GM06990 (cell line): ENCODE measurements at places on chromosomes 4 and X.

- DNase-seq, result no peak
These were observed 23.7 kb upstream of the CLDN34 start for GRCh38 chrX:9943420-9943819.

DNA sequence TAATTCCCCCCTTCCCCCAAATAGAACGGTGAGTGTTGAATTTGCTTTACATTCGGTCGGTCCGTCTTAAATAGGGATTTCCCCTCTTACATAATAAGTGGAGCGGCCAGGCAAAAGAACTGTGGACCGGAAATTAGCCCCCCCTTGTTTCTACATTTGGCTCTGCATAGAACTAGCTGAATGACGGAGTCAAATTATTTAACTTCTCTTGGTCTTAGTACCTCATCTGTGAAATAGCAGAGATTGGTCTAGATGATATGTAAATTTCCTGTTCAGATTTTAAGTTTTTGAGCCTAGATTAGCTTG is 1.3 kb downstream of the SPATA18 start:
- DNase-seq, result peak; percentile 36

GRCh38 chr4:37687681-37688080 is 1.5 kb upstream of the RELL1 start:
- DNase-seq, result no peak

DNA sequence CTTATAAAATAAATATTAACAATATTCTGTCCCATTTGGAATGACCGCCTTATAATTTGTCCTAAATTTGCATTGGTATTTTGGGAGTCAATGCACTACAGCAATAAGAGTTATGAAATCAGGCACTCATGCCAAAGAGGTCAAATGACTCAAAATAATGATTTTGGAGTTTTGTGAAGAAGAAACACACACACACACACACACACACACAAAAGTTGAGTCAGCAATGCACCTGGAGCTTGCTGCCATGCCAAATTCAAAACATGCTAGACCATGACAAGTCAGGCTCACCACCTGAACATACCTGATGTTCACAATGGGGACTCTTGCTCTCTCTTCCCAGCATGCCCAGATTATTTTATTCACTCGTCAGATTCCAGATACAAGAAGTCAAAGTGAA is 56.7 kb downstream of the PROM1 start:
- DNase-seq, result no peak

- no peak for DNase-seq
These were observed 55.2 kb downstream of the RTL3 start for GRCh38 chrX:78603908-78604307.

DNA sequence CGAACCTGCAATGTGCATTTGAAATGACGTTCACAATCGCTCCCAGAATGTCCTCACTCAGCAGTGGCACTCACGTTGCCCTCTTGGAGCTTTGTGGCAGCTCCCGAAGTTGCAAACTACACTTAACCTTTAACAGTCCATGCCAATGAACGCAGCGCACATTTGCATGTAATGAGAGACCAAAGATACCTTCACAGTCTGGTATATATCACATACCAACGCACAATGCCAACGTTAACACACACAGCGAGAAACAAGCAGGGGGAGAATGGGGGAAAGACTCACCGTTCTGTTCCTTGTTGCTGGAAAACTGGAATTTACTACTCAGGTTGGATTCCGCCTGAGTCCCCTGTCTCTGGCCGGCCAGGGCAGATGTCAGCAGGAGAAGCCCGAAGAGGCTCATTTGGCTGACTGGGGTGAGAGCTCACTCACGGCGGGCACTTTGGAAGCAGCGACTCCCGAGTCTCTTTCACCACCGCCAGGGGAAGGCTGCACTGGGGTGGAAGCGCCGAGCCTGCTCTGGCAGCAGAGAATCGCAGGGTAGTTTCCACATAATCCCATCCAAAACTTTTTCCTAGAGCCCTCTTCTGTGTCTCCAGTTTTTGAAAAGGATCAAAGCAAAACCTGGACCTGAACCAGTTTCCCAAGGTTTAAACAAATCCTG is 966 bp downstream of the PDGFC start:
- DNase-seq, result no peak

DNA sequence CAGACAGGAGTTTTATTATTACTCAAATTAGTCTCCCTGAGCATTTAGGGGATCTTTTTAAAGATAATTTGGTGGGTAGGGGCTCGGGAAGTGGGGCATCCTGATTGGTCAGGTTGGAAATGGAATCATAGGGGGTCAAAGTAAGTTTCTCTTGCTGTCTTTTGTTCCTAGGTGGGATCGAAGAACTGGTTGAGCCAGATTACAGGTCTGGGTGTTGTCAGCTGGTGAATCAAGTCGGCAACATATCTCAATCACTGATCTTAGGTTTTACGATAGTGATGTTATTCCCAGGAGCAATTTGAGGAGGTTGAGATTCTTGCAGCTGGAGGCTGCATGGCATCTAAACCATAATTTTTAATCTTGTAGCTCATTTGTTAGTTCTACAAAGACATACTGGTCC is 629.5 kb upstream of the AMOT start:
- no peak for DNase-seq

DNA sequence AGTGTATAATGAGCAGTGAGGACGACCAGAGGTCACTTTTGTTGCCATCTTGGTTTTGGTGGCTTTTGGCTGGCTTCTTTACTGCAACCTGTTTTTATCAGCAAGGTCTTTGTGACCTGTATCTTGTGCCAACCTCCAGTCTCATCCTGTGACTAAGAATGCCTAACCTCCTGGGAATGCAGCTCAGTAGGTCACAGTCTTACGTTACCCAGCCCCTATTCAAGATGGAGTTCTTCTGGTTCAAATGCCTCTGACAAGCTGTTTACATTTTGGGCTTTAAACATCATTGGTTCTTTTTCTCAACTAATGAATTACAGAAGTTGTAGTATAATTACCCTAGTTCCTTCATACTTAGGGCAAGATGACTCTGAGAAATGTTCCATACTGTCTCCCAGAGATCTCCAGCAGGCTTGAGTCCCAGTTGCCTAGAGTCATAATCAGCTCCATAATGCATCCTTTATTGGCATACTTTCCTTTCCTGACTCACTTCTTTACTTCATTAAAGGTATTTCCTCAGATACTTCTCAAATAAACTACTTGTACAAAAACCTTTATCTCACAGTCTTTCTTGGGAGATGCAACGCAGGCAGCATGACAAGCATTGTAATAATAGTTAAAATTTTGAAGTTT is 136.5 kb downstream of the KDM6A start:
- no peak for DNase-seq

GRCh38 chrX:133681421-133681820 is 266.1 kb upstream of the GPC4 start:
- no peak for DNase-seq

GRCh38 chrX:53682885-53683555 is 3.5 kb downstream of the HUWE1 start:
- DNase-seq, result no peak

GRCh38 chr4:75598390-75598789 is 31.9 kb downstream of the CDKL2 start:
- DNase-seq, result no peak

GRCh38 chr4:1055721-1056590 is 44.5 kb downstream of the FGFRL1 start:
- peak; percentile 73 for DNase-seq

DNA sequence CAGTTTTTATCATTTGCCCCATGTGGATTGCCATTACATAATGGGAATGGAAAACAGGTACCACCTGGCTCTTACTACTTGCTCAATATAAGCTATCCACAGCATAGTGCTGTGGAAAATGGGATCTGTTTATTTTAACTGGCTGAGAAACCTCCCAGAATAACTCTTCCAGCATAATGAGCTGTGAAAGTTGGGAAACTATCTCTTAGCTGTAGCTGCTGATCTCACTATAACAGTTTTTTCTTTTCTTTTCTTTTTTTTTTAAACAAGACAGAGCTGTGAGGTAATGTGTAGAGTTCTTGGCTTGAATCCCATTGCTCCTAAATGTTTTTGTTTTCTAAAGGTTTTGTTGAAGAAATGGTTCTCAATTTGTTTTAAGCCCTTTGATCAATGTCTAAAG is 988.3 kb downstream of the PCDH19 start:
- no peak for DNase-seq

DNA sequence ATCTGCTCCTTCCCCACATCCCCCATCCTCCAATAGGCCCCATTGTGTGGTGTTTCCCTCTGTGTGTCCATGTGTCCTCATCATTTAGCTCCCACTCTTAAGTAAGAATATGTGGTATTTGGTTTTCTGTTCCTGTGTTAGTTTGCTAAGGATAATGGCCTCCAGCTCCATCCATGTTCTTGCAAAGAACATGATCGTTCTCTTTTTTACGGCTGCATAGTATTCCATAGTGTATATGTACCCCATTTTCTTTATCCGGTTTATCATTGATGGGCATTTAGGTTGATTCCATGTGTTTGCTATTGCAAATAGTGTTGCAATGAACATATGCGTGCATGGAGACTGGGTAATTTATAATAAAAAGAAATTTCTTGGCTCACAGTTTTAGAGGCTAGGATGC is 31.5 kb downstream of the GRK4 start:
- no peak for DNase-seq

- no peak for DNase-seq
These were observed 144.0 kb upstream of the ZXDB start for GRCh38 chrX:57447856-57448255.

- DNase-seq, result no peak
These were observed 613.5 kb downstream of the IQCM start for GRCh38 chr4:149202117-149202516.

GRCh38 chrX:153764786-153765137 is 713 bp downstream of the PLXNB3 start:
- DNase-seq, result peak; percentile 6

DNA sequence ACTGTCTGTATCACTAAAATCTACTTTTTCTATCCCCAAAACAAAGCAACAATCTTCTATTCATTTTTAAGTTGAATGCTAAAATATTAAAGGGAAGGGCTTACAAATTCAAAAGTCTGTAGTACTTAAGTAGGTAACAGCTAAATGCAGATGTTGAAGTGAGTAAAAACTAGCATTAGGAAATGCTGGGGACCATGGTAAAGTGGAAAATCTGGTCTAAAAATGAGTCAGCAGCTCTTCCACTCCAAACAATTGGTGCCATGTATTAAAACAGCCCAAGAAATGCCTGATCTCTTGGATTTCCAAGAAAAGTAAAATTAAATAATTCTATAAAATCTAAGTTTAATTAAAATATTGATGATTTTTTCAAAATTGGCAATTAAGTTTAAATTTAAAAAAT is 73.3 kb upstream of the PPP3CA start:
- no peak for DNase-seq

- no peak for DNase-seq
These were observed 39.3 kb downstream of the ELF2 start for GRCh38 chr4:139137763-139138162.
